Activated CD4-positive, alpha-beta T cell treated with anti-CD3 and anti-CD28 coated beads, Interleukin-2, amount 50 U/mL, for 48 hours (primary cell): ENCODE measurements at places on chromosomes 16 and 17.

DNA sequence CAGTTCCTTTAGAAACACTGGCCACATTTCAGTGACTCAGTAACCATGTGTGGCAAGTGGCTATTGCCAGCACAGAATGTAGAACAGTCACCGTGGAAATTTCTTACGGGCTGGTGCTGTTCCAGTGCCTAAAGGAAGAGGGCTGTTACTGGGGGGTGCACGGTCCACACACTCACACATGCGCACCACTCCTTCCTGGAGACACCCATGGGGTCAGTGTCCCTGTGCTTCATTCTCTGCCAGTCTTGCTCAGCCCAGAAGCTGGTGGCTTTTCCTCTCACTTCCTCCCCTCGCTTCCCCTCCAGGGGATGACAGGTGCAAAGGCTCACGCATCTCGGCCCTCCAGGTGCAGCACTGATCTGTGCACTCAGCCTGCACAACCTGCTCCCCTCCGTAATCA lies 115.6 kb downstream of the CCDC182 start:
- no peak for DNase-seq

DNA sequence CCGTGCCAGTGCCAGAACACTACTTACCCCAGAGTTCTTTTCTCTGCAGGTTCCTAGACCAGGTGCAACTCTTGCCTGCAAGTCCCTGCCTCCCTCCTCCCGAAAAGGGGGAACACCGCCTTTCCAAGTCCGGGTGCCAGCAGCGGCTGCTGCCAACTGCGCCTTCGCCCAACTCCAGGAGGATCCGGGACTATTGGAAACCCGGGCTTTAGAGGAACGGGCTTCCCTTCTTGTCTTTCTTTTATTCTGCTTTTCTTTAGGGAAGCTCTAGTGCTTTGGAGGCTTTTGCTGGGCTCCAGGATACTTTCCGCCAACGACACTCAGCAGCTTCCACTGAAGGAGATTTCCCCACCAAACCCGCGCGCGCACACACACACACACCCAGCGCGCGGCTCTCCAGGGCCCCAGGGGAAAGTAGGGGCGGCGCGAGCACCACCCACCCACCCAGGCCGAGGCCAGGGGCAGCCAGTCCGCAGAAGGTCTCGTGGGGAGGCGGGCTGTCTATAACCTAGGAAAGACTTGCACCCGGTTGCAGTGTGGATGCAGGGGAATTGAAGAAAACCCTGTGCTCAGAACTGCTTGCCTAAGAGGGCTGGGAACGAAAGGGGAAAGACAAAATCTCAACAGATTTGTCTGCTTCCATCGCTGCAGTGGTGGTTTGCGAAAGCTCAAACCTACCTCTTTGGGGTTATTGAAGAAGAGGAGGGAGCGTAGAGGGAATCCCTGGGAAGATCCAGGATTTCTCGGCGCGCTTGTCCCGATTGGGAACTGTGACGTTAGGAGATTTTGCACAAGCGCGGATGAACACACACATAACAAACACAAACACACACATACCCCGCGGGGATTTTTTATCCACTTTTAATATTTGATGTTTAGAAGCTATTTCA lies 977 bp upstream of the CA10 start:
- DNase-seq, result no peak

DNA sequence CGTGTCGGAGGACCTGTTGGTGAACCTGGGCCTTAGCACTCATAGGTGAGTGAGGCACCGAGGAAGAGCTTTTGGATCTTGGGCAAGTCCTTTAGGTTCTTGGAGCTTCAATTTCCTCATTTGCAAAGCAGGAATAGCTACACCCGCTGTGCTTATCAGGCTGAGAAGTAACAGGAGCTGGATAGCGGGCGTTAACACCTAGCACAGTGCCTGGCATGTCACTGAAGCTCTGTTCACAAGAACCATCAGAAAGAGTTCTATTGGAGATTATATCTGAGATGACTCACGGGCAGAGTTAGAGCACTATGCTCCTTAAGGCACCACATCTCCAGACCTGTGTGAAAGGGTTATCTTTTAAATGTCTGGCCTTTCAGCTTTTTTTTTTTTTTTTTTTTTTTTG lies 12.8 kb downstream of the MEOX1 start:
- no peak for DNase-seq

DNA sequence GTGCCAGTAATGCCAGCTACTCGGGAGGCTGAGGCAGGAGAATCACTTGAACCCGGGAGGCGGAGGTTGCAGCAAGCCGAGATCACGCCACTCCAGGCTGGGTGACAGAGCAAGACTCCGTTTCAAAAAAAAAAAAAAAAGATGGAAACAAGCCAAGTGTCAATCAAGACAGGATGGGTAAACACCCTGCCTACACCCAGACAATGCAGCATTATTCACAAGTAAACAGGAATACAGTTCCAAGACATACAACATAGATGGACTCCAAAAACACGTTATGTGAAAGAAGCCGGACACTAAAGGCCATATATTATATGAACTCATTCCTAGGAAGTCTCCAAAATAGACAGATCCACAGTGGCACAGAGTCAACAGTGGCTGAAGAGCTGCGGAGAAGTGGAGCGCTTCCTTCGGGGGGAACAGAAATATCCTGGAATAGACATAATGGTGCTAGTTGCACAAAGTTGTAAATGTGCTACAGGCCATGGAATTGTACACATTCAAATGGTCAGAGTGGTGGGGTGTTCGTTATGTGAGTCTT lies 33.9 kb downstream of the ANKRD11 start:
- DNase-seq, result no peak

DNA sequence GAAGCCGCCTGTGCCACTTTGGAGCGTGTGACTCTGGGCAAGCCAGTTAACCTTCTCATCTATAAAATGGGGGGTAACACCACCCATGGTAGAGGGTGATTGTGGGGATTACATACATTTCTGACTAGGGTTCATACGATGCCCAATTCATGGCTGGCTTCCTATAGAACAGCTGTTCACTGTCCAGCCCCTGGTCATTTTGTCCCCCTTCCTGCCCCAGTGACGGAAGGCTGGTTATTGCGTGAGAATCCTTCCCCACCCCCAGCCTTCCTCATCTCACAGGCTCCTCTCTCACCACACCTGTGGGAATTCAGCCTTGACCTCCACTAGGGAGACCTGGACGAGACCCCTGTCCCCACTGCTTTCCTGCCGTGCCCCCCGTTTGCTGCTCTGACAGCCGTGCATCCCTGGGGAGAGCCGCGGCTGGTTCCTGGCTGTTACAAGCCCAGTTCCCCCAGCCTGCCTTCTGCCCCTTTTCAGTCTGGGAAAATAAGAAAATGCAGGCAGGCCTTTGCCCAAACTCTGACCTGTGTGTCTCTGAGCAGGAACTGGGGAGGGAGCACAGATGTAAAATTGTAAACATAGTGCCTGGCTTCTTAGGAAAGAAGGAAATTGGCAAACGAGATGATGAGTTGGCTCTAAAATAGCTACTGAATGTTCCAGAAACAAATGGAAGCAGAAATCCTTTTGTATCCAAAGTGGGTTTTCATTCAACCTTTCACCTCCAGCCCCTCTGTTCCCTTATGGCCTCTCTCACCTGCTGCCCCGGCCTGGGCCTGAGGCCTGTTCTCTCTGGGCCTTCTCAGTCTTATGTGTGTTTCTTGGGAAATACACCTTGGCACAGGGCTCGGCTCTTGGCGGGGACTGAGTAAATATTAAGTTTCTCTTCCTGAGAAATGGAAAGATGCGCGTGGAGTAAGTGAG lies 67.3 kb downstream of the OR1D5 start:
- no peak for DNase-seq

GRCh38 chr17:60188759-60189158 lies 39.0 kb downstream of the CA4 start:
- no peak for DNase-seq

DNA sequence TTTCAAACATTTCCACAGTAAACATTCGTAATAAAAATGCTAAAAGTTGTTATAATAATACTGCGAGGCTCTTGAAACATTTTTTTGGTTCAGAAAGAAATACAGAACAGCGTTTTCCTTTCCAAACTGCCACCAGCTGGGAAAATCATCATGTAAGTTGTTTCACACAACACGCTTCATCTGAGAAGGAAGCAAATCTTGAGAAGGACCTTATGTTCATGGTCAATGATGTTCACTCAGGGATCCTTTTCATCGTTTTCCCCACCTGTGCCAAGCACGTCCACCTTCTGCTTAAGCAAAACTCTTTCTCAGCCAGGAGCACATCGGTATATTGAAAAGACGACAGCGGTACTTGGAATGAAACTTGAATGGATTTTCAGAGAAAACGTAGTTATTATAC lies 274.5 kb upstream of the ELAC2 start:
- no peak for DNase-seq

DNA sequence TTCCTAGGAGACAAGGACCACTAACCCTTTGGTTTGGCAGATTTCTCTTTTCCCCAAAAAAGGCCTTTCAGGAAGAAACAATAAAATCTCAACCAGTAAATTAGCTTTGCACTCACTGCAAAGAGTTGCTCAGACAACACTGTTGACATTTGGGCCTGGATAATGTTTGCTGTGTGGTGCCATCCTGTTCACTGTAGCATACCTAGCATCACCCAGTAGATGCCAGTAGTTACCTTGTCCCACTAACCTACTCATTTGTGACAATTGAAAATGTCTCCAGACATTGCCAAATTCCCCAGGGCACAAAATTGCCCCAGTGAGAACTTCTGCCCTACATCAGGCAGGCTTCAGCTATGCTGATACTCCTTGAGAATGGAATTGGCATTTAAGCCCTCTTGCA lies 177.0 kb upstream of the ERCC4 start:
- no peak for DNase-seq

DNA sequence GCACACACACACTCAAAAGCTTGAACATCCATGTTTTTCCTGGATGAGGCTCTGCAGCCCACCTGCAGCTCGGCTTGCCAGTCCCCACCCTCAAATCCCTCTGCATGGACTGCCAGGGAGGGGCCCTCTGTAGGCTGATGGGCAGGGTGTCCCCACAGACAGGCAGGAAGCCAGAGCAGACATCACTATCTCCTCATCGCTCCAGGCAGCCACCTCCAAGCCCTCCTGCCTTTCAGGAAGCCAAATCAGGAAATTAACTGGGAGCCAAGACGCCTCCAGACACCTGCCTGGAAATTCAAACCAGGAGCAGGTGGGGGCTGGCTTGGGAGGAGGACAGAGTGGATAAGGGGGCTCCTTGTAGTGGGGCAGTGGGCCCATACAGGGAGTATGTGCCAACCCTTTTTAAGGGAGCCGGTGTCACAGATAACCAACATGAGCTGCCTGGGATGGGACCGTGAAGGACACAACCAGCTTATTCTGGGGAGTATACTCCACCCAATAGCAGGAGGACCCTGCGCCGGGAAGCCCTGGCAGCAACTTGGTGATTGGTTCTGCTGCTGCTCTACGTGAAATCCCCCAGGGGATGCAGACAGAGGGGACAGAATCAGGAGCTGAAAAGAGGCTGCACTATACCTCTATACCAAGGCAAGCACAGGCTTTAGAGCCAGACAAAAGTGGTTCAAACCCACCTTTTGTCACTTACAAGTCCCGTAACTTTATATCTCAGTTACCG lies 139.1 kb downstream of the CCT6B start:
- no peak for DNase-seq

DNA sequence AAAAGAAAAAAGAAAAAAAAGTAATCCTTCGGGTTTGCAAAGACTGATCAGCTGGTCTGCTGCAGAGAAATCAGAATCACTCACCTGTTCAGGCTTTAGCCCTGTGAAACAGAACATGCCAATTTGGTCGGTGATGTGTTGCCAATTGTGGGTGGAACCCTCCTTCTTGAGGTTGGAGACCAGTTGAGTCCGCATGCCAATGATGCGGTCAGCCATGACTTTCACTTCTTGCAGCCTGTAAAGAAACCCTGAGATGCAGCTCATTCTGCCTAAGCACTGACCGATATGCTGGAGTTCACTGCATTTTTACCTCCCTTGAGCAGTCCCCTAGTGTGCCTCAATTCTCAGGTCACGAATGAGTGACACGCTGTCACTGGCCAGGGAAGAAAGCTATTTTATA lies 24.8 kb upstream of the SLC38A7 start:
- no peak for DNase-seq

DNA sequence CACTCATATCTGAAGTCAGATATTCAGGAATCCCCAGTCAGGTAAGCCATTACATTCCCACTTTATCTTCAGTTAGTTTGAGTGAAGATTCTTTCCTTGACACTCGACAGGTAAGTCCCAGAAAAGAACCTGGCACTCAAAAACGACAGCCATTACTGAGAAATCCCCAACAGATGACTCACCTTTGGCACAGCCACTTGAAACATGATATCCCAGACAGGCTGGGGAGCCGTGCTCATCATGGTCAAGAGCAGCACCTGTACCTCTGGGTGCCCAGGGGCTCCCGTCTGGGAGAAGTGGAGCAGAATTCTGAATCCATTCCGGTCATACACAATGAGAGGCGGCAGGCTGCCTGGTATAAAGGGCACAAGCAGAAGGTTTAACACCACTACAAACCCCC lies 16.8 kb upstream of the COG7 start:
- no peak for DNase-seq

DNA sequence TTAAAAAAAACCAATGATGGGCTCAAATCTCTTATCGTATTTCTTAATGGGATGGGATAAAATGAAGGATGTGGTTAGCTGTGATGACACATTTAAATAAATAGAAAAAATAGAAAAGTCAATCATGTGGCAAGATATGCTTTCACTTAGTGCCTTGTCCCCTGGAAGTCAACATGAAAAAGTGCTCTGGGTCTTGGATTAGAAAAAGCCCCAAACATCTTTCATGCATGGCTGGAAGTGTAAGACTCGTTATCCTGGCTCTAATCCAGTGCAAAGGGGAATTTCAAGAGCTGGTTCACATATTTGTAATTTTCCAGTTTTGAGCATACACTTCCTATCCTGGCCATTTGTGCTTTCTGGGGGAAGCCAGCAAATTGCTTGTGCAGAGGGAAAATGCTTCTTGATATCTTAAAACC lies 160.9 kb downstream of the MAP2K6 start:
- no peak for DNase-seq

- no peak for DNase-seq
Measured at GRCh38 chr16:11219178-11219577, 36.8 kb downstream of the SOCS1 start.

DNA sequence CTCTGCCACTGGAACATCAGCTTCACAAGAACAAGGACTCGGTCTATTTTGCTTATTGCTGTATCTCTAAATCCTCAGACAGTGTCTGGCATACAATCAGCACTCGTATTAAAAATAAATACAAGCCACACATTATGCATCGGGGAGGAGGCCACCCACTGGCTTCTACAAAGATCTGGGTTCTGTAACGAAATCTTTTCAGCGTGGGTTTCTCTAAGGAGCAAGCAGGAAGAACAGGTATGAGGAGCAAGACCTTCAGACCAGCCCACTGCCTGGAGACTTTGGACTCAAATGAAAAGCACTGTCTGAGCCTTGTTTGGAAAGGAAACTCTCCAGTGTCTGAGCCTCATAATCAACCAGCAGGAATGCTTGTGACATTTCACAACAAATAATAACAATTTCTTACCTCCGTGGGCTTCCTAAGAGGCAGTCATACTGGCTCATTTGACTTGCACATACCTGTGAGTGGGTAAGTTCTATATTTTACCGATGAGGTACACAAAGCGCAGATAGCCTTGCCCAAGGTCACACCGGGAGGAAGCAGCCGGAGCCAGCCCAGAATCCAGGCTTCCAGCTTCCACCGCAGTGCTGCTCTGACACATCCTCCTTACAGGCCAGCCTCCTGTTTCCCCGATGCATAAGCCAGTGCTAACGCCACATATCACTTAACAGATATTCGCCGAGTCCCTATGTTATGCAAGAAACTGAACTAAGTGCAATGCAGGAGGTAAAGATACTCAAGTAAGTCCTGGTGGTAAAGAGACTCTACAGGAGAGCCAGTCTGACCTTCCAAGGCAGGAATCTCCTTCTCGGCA lies 118.6 kb upstream of the TNRC6C start:
- no peak for DNase-seq

- no peak for DNase-seq
Measured at GRCh38 chr17:3953542-3953941, 10.7 kb downstream of the ATP2A3 start.

GRCh38 chr17:78523934-78524655 lies 53.1 kb downstream of the DNAH17 start:
- no peak for DNase-seq
